ENCODE measurements at places on chromosomes 4 and X.
A peak's percentile ranks its signal among the peaks of the same experiment; 100 is the strongest.

GRCh38 chr4:88619971-88620370 lies 27.7 kb downstream of the HERC3 start:
- no peak for DNase-seq

DNA sequence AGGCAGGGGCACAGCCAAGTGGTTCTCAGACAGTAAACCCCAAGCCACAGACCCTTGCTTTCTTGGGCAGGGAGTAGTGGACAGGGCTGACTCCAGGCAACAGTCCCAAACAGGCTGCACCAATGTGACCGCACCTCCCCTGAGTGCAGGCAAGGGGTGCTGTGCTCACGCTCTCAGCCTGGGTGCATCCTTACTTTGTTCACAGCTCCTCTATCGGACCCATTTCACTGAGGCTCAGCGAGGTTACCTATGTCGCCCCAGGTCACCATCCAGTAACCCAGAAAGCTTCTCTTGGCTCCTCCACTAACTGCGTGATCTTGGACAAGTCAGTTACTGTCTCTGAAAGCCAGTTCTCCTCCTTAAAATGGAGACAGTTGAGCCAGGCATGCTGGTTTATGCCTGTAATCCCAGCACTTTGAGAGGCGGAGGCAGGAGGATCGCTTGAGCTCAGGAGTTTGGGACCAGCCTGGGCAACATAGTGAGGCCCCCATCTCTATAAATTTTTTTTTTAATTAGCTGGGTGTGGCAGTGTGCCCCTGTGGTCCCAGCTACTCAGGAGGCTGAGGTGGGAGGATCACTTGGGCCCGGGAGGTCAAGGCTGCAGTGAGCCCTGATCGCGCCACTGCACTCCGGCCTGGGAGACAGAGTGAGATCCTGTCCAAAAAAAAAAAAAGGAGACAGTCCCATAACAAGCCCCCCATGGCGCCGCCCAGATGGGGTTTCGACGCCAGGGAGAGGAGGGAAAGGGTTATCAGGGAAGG lies 823 bp upstream of the MAN2B2 start:
- DNase-seq = peak; percentile 50

GRCh38 chr4:156870131-156870530 lies 101.5 kb downstream of the PDGFC start:
- no peak for DNase-seq

DNA sequence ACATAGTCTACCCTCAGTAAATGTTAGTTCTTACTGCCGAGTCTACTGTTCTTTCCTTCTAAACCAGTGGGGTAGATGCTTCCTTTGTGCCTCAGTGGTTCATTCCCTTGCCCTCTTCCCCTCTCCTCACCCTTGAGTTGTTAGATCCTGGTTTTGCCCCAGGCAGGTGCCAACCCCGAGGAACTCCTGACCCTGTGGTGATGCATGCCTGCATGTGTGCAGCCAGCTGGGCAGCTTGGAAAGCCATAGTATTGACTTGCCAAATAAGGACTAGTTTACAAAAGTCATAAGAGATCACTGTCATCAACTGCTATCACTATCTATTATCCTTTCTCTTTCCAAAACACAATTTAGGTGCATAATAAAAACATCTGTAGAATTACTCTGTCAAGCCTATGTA lies 50.9 kb downstream of the REPS2 start:
- no peak for DNase-seq

DNA sequence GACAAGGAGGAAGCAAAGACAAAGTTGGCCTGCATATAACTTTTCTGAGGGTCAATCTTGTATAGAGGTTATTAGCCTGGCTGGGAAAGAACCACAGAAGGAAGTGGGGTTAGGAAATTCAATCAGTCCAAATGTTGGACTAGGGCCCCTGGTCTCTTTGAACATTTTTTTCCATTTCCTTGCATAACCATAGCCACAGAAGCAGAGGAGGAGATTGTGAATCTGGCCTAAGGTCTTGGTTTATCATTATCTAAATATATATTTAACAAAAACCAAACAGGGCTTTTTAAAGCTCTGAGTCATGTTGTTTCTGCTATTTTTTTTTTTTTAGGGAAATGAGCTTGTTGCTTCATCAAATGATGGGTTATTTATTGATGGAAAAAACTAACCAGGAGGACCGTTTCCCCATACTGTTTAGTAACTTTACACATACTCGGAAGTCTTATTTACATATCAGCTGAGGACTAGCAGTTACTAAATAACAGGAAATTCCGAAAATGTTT lies 97.7 kb upstream of the ACSL4 start:
- no peak for DNase-seq

Data from pancreas (tissue), 10 donors.